T-helper 9 cell (primary cell): ENCODE measurements at places on chromosomes 1 and 21.

GRCh38 chr1:162676087-162676486 lies 43.8 kb downstream of the DDR2 start:
- no peak for DNase-seq

DNA sequence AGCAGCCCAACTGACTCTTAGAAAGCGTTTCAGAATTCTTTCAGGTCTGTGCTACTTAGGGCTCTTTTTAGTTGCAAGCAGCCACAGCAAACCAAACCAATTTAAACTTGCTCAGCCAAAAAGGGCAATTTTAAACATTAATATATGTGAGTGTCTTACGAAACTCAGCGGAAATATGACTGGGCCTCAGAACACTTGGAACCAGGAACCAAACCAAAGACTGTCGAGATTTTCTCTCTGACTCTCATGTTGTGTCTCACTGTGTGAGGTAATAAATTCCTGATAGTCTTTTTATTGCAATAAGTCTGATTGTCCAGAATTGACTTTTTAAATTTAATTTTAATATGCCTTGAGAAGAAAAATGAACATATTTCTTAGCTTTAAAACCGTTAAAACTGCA lies 122.3 kb downstream of the SYF2 start:
- DNase-seq = no peak

GRCh38 chr1:112265931-112266330 lies 130.1 kb upstream of the CTTNBP2NL start:
- no peak for DNase-seq

- DNase-seq = no peak
Observed at GRCh38 chr1:244056577-244056976, 5.5 kb downstream of the ZBTB18 start.

DNA sequence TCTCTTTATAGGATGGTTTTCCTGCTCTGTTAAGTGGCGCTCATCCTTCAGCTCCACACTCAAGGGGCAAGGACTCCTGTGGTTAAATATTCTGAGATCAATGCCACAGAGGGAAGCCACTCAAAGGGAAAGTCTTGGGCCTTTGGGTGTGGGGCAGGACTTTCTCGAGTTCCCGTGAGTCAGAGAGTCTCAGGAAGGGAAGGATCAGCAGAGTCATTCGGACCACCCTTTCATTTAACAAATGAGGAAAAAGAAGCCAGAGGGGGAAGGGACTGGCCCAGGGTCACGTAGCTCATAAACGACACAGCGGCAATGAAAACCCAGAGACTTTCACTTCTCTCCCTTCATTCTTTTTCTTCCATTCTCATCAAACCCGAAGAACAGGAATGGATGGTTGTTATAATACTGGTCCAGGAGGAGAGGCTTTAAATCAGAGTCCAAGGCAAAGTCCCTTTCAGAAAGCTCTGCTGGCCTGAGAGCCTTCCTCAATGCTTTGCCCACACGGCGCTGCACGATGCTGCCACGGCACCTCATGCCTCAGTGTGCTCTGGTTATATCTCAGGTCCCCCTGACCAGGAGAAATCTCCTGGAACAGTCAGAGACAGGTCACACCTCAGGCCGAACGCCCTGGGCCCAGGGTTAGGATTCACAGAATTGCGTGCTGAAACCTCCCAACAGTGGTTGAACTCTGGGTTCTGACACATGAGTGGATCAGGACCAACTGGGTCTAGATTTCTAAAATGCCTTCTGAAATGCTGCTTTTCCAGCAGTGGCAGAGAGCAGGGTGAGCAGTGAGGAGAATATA lies 65.3 kb downstream of the TENT5C start:
- DNase-seq = no peak

- DNase-seq = no peak
Observed at GRCh38 chr1:14913482-14914177, 239.9 kb upstream of the TMEM51 start.
